ENCODE measurements at places on chromosomes 2 and 18.

DNA sequence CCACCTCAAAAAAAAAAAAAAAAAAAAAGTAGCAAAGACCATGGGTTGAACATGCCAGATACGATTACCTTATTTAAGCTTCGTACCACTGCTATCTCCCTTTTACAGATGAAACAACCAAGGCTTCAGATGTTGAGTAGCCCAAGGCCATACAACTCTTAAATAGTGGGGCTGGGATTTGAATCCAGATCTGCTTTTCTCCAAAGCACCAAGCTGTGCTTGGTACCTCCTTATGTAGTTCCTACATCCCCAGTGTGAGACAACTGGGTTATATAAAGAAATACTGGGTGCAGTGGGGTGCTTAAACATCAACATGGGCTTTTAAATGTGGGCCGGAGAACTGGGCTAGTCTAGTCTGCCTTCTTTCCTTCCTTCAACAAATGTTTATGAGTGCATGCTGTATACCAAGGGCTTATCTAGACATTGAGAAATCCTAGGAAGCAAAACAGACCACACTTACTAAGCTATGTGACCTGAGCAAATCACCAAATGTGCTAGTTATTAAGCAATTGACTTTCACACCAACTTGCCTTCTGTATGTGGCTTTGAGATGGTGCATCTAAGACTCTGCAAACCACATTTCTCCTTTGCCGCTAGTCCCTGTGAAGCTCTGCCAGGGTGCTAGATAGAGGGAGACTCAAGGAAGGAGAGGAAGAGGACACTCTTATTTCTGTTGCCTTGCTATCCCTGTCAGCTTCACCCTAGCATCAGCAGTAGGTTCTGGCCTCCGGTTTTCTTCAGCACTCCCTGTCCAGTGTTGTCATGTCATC is 206.8 kb upstream of the FBXO11 start:
- H3K36me3 ChIP-seq: no peaks in the 10 kb centered on the region
- H3K27me3 ChIP-seq: no peaks in the 10 kb centered on the region
- H3K4me3 ChIP-seq: no peak overlapping the region
- peaks cover 3% of the 10 kb centered on the region for H3K4me1 ChIP-seq
- no peak for DNase-seq

DNA sequence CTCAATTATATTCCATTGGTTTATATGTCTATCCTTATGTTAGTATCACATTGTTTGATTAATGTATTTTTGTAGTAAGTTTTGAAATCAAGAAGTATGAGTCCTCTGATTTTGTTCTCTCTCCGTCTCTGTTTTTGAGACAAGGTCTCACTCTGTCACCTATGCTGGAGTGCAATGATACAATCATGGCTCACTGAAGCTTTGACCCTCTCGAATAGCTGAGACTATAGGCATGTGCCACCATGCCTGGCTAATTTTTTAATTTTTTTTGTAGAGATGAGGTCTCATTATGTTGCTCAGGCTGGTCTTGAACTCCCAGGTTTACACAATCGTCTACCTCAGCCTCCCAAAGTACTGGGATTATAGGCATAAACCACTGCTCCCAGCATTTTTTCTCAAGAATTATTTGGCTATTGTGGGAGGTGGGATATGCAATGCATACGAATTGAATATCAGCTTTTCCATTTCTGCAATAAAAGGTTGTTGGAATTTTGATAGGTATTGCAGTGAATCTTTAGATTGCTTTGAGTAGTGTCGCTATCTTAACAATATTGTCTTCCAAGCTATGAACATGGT is 17.7 kb upstream of the GORASP2 start:
- no peak for DNase-seq
- H3K4me3 ChIP-seq: no peak overlapping the region
- no peaks in the 10 kb centered on the region for H3K27me3 ChIP-seq
- no peaks in the 10 kb centered on the region for H3K4me1 ChIP-seq

DNA sequence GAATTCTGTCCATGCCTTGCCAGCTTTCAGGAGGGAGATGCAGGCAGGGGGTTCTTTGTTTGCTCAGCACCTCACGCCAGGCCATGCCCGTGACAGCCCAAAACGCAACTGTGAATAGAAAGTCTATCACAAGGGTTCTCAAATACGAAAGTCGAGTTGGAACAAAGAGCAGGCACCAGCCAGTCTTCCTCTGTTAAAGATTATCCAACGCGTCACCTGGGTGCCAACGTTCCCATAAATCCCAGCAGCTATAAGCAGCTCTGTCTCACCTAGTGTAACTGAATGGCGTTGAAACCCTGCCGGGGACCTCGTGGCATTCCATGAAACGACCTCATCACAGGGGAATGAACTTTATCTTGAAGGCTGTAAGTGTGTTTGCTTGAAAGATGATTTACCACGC is 84.8 kb upstream of the GATA6 start:
- H3K27ac ChIP-seq: no peak overlapping the region
- DNase-seq: no peak
- no peaks in the 10 kb centered on the region for H3K4me1 ChIP-seq
- no peaks in the 10 kb centered on the region for H3K27me3 ChIP-seq

GRCh38 chr2:143903172-143903856 is 616.6 kb downstream of the ZEB2 start:
- no peak for DNase-seq
- no peaks in the 10 kb centered on the region for H3K36me3 ChIP-seq
- H3K4me3 ChIP-seq: no peak overlapping the region
- H3K27me3 ChIP-seq: no peaks in the 10 kb centered on the region

DNA sequence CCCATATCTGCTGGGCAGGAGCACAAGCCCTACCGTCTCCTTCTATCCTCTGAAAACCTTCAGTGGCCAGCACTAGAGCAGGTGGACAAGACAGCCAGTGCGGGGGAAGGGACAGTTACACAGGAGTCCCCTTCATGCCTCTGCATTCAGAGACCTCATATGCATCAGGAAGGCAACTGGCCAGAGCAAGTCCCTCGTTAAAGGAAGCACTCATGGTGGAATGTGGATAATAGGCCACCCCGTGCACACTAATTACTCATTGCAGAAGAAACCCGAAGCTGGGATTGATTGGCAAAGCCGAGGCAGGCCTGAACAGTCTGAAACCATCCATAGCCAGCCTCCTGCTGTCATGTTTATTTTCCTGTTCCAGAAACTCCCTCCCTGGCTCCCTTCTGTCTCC is 11.2 kb downstream of the KIAA2012 start:
- H3K27me3 ChIP-seq: no peaks in the 10 kb centered on the region
- H3K36me3 ChIP-seq: no peaks in the 10 kb centered on the region
- H3K4me3 ChIP-seq: no peak overlapping the region
- no peaks in the 10 kb centered on the region for H3K4me1 ChIP-seq

GRCh38 chr2:109316091-109316490 is 187.1 kb downstream of the SH3RF3 start:
- peaks cover 16% of the 10 kb centered on the region for H3K4me1 ChIP-seq
- no peaks in the 10 kb centered on the region for H3K36me3 ChIP-seq

DNA sequence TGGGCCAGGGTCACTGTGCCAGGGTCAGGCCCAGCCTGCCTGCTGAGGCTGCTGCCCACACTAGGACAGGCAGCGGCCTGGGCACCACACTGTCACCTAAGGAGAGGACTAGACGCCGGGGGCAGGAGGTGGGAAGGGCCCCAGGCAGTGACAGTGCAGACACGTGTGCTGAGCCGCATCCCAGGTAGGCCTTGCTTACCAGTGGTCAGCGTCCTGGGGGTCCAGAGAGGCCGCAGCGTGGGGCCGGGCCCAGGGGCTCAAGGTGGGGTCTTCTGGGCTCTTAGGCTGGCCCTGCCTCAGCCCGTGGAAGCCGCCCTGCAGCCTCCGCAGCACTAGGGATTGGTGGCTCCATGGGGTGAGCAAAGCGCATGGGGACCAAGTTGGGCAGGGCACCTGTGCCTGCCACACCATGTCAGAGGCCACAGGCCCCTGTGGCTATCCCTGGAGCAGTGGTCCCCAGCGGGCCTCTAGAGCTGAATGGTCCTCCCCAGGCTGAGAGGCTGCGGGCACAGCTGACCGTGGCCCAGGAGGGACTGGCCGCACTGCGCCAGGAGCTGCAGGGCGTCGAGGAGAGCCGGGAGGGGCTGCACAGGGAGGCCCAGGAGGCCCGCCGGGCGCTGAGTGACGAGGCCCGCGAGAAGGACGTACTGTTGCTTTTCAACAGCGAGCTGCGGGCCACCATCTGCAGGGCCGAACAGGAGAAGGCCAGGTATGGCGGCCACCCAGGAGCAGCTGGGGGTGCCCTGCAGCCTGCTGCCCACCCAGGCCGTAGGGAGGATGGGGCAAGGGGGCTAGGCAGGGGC is 35.2 kb upstream of the SNED1 start:
- no peak overlapping the region for H3K27ac ChIP-seq
- H3K27me3 ChIP-seq: no peaks in the 10 kb centered on the region
- DNase-seq: no peak
- H3K4me1 ChIP-seq: no peaks in the 10 kb centered on the region
- no peaks in the 10 kb centered on the region for H3K36me3 ChIP-seq

DNA sequence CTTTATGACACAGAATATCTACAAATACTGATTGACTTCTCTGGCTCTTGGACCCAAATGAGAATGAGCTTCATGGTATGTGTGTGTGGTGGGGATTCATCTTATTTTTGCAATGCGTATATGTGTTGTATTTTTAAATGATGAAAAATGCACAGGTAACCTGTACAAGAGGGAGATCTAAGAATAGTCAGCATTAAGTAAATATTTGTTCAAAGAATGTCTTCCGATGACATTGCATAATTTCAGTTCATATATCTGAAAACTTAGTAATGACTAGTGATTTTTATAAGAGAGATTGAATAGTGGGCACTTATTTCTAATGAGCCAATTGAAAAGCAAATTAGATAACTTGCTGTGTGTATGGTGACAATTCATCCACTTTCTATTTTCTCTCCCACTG is 66.4 kb downstream of the EML6 start:
- no peaks in the 10 kb centered on the region for H3K4me1 ChIP-seq
- no peak overlapping the region for H3K4me3 ChIP-seq
- H3K36me3 ChIP-seq: no peaks in the 10 kb centered on the region
- no peak for DNase-seq

GRCh38 chr2:56102866-56103265 is 80.9 kb upstream of the CCDC85A start:
- no peak overlapping the region for H3K4me3 ChIP-seq
- no peak for DNase-seq
- H3K27me3 ChIP-seq: no peaks in the 10 kb centered on the region
- no peaks in the 10 kb centered on the region for H3K4me1 ChIP-seq

- no peaks in the 10 kb centered on the region for H3K36me3 ChIP-seq
- no peak overlapping the region for H3K4me3 ChIP-seq
- no peaks in the 10 kb centered on the region for H3K27me3 ChIP-seq
- no peak for DNase-seq
- no peak overlapping the region for H3K27ac ChIP-seq
Measured at GRCh38 chr2:175228179-175228578, 46.7 kb upstream of the ATP5MC3 start.

- peaks cover 26% of the 10 kb centered on the region for H3K4me1 ChIP-seq
- H3K4me3 ChIP-seq: no peak overlapping the region
- DNase-seq: no peak
Measured at GRCh38 chr2:238290715-238291549, 2.5 kb upstream of the PER2 start.

- H3K27me3 ChIP-seq: no peaks in the 10 kb centered on the region
- DNase-seq: no peak
- no peaks in the 10 kb centered on the region for H3K36me3 ChIP-seq
- H3K27ac ChIP-seq: no peak overlapping the region
- no peak overlapping the region for H3K4me3 ChIP-seq
Measured at GRCh38 chr18:59851784-59852399, 47.9 kb upstream of the PMAIP1 start.

GRCh38 chr18:25561918-25562317 is 210.0 kb upstream of the ZNF521 start:
- DNase-seq: no peak
- no peak overlapping the region for H3K4me3 ChIP-seq
- H3K36me3 ChIP-seq: no peaks in the 10 kb centered on the region
- no peak overlapping the region for H3K27ac ChIP-seq
- H3K27me3 ChIP-seq: no peaks in the 10 kb centered on the region
- no peaks in the 10 kb centered on the region for H3K4me1 ChIP-seq

- no peak overlapping the region for H3K4me3 ChIP-seq
- no peaks in the 10 kb centered on the region for H3K36me3 ChIP-seq
- DNase-seq: no peak
- no peak overlapping the region for H3K27ac ChIP-seq
- no peaks in the 10 kb centered on the region for H3K4me1 ChIP-seq
Measured at GRCh38 chr2:122100346-122100745, 344.9 kb downstream of the TSN start.

DNA sequence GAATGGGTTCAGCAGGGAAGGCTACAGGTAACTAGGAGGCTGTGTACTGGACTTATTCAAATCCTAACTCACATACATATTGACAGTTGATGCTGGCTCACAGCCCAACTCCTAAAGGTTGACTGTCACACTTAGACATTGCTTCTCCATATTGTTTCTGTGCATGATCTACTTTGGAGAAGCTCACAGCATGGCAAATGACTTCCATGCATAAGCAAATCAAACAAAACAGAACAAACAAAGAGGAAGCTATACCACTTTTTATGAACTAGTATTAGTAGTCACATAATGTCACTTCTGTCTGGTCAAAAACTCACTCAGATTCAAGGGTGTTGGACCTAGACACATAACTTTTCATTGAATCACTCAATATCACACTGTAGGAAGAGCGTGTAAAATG is 43.8 kb upstream of the CDH19 start:
- no peaks in the 10 kb centered on the region for H3K4me1 ChIP-seq
- H3K36me3 ChIP-seq: no peaks in the 10 kb centered on the region
- H3K4me3 ChIP-seq: no peak overlapping the region
- no peak overlapping the region for H3K27ac ChIP-seq
- DNase-seq: no peak

- H3K4me1 ChIP-seq: no peaks in the 10 kb centered on the region
- H3K4me3 ChIP-seq: no peak overlapping the region
- DNase-seq: no peak
- no peak overlapping the region for H3K27ac ChIP-seq
- peaks cover 20% of the 10 kb centered on the region for H3K36me3 ChIP-seq
Measured at GRCh38 chr18:74630804-74631203, 33.1 kb downstream of the ZNF407 start.

GRCh38 chr2:144896341-144896740 is 376.4 kb upstream of the ZEB2 start:
- H3K4me1 ChIP-seq: no peaks in the 10 kb centered on the region
- no peak overlapping the region for H3K4me3 ChIP-seq
- no peak for DNase-seq
- H3K36me3 ChIP-seq: no peaks in the 10 kb centered on the region
- no peaks in the 10 kb centered on the region for H3K27me3 ChIP-seq
- H3K27ac ChIP-seq: no peak overlapping the region
